Ureter (tissue), 1 donor: ENCODE measurements at places on chromosomes 3 and 15. TPM values are rescaled to one million over a fixed set of nuclear protein-coding genes. Genes with fewer than 3 reads are reported as not detected.

DTX3L gene
- 42.1 TPM for total RNA-seq

FMN1 gene
- total RNA-seq, result 16.1 TPM

GOLGA8S gene
- 0.65 TPM for total RNA-seq

- DNase-seq, result no peak
These were observed 19.4 kb upstream of the PPP4R2 start for GRCh38 chr3:72977060-72977808.

DNA sequence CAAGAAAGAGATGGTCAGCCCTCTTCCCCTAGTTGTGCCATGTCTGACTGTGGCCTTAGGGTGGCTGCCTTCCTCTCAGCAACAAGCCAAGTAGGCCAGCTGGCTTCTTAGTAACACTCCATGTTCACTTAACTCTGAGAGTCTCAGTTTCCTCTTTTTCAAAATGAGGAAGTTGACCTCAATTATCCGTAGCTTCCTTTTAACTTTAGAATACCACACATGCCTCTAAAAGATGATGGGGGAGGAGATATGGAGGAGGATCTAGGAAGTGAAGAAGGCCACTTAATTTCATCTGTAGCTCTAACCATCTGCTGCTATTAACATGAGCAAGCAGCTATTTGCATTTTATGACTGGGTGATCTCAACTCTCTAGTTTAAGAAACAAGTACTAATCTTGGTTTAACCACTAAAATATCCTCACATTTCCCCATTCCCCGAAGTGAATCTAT lies 32.9 kb downstream of the CD200R1L start:
- no peak for DNase-seq

- DNase-seq, result no peak
These were observed 65.8 kb upstream of the CACNA2D3 start for GRCh38 chr3:54056521-54056920.

COL6A5 gene
- total RNA-seq, result not detected

CCR4 gene
- total RNA-seq, result 0.23 TPM

GRCh38 chr3:194312743-194313281 lies 38.3 kb downstream of the CPN2 start:
- peak; percentile 85 for DNase-seq

- DNase-seq, result no peak
These were observed 24.1 kb downstream of the CACNA1D start for GRCh38 chr3:53518495-53518981.

- DNase-seq, result no peak
These were observed 284.2 kb downstream of the ROBO2 start for GRCh38 chr3:77324105-77324504.

DNA sequence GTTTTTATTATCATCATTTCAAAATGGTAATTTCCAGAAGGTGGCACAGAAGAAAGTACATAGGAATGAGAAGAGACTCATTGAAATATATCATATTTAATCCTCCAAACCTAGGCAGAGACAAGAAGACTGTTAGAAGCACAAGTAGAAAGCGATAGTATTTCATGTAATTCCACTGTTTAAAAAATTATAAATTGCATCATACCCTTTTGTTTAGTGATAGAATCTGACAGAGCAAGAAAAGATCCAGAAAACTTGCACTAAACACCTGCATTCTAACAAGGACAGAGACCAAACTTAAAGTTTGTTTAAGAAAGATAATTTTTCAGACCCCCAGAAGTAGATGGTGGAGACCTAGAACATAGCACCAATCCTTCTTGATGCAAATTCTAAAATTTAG lies 56.9 kb upstream of the CD96 start:
- DNase-seq, result no peak

DNA sequence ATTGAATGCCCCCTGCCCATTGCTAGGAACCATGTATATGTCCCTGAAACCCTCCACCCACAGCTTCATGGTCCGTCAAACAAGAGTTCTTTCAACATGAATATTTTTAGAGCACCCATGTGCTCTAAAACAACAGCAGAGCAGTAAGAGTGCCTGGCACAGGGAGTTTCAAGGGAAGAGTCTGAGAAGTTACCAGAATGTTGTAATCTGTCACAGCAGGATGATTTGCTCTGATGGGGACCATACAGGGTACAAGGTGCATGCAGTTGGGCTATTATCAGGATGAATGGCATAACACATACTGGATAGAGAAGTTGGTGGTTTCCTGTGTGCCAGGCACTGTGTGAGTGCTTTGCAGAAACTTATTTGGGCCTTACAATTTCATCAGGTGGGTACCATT lies 27.8 kb upstream of the FLNB start:
- no peak for DNase-seq

SEMA3F gene
- total RNA-seq, result 132 TPM

- DNase-seq, result no peak
These were observed 8.4 kb downstream of the ACSBG1 start for GRCh38 chr15:78225783-78226541.

GRCh38 chr3:124927574-124928045 lies 6.9 kb downstream of the MUC13 start:
- no peak for DNase-seq

DNA sequence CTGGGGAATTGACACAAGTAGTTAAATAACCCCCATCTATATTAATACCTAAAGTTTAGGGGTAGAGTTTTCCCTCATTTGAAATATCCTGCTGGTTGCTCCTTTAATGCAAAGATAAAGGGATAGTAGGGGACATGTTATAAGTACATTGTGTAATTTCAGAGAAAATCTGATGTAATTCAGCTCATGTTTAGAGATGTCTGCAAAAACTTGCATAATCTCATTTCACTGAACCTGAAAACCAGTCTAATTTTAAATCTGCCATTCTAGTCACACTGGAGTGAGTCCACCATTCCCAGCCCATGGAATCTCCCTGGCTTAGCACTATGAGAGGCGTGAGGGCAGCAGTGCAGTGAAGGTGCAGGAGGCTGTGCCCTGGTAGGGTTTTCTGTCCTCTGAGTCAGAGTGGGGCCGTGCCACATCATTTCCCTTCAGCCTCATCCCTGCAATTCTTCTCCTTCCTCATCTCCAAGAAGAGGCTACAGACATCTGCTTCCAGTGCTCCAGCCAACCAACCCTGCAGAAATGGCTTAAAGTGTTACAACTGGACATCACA lies 246.3 kb upstream of the UMPS start:
- DNase-seq, result no peak

- DNase-seq, result no peak
These were observed 50.4 kb upstream of the TBC1D21 start for GRCh38 chr15:73822998-73823397.

SPSB4 gene
- total RNA-seq, result 0.47 TPM

SYNPR gene
- not detected for total RNA-seq

CNTN4 gene
- total RNA-seq, result 15.3 TPM

DNA sequence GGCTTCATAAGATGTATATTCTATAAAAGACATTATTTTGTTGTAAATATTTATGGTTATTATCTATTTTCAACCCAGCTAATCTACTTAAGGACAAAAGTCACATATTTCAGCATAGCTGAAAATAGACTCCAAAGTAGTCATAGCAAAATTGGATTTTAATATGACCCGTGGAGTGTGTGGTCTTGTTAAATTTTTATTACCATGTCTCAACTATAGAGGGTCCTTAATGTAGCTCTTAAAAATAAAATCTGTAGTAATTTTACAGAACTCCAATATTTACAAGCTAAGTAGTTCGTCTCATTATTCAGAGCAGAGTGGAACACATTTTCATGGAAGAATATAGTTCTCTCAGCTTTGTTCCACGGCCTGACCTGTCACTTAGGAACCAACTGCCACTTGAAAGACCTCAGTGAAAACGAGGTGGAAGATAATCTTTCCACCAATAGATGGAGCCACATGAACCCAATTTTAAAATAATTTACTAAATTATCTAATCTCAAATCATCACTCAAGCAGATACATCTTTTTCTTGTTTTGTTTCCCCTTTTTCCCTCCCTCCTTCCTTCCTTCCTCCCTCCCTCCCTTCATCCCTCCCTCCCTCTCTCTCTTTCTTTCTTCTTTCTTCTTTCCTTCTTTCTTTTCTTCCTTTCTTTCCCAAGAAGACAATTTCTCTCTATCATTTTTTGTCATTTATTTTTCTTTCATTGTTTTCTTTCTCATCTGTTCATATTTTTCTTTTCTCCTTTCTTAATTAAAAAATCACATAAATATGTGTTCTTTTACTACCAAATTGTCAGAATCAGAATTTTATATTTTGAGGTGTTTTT lies 97.2 kb downstream of the CLDN1 start:
- no peak for DNase-seq

DNA sequence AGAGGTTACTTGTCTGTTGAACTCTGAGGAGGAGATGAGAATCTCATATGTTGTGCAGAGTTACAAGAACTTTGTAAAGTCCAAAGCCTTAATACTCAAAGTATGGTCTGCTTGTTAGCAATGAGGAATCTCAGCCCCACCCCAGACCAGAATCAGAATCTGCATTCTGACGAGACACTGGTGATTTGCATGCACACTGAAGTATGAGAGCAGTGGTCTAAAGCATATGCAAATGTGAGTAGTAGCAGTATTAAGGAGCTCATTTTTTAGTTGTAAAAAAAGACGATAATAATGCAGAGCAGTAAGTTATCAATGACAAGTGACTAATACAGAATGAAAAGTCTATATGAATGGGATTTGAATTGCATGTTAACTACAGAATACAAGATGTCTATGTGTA lies 327.7 kb downstream of the RYR3 start:
- no peak for DNase-seq

GRCh38 chr3:18114894-18115293 lies 310.2 kb downstream of the SATB1 start:
- no peak for DNase-seq

GRCh38 chr15:61049028-61049427 lies 180.1 kb downstream of the RORA start:
- DNase-seq, result no peak

- DNase-seq, result no peak
These were observed 7.2 kb downstream of the HERC1 start for GRCh38 chr15:63826528-63826927.

GRCh38 chr15:70091726-70092463 lies 5.8 kb downstream of the TLE3 start:
- peak; percentile 64 for DNase-seq

- no peak for DNase-seq
These were observed 275.0 kb upstream of the CHRM5 start for GRCh38 chr15:33693166-33693800.

DNA sequence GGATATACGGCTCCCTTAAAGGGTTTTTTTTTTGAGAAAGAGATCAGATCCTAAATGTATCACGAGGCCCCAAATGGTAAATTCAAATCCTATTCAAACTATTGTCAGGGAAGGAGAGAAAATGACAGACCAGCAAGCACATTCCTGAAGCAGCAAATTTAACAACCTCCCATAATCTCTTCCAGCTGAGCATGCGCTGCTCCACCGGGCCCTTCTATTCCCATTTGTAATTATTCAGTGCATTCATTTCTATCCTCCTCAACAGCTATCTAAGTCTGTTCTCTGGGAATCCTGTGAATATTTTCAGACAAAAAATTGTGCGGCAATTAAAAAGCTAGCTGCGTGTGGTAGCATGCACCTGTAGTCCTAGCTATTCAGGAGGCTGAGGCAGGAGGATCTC lies 43.2 kb downstream of the MAGI1 start:
- DNase-seq, result no peak

- DNase-seq, result no peak
These were observed 91.5 kb upstream of the CHD2 start for GRCh38 chr15:92808598-92809063.

TEX9 gene
- 20.5 TPM for total RNA-seq

- no peak for DNase-seq
These were observed 28.5 kb upstream of the TATDN2 start for GRCh38 chr3:10219737-10220136.

DNA sequence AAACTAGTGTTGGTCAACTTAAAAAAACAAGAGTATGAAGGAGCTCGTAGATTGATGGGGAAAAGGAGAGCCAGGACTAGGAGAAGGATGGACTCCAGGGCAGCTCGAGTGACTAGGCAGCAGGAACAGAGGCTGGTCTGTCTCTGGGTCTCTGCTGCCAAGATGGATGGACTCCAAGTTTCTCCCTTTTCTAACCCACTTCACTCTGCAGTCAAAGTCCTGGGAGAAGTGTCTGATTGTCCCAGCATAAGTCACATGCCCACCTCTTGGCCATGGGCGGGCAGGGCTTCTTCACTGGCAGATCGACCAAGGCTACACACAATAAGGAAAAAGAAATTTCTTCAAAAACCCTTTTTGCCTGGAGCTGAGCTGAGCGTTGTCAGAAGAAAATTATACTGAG lies 9.2 kb upstream of the EPB42 start:
- no peak for DNase-seq

RTP3 gene
- not detected for total RNA-seq

- no peak for DNase-seq
These were observed 7.0 kb downstream of the CMTM6 start for GRCh38 chr3:32495609-32496008.

TIMP4 gene
- total RNA-seq, result 16.5 TPM

DAZL gene
- not detected for total RNA-seq

DNA sequence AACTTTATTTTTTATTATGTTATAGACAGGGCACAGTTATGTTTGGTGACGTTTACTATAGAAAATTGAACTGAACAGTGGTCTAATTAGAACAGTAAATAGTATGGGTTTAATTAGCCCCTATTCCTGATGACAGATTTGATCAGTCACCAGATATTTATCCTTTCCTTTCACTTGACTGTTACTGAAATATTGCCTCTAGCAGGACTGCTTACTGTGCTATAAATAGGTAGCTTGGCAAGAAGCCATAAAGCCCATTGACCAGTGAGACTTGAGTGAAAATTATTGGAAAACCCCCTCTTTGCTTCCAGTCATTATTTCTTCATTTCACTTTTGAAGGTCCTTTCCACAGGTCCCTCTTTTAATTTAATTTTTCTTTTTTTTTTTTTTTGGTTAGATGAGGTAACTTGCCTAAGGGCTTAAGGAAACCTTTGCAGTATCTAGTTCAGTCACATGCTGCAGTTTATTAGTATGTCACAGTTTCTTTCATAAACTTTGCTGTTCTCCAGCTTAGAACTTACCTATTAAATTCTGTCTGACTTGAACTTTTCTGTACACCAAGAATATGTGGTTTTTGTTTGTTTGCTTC lies 115.6 kb downstream of the ADAMTSL3 start:
- DNase-seq, result no peak

GRCh38 chr3:107227091-107227490 lies 150.1 kb upstream of the CCDC54 start:
- no peak for DNase-seq

NMB gene
- total RNA-seq, result 9.1 TPM

GMPPB gene
- total RNA-seq, result 47.2 TPM

ATP13A5 gene
- not detected for total RNA-seq

GRAMD1C gene
- total RNA-seq, result 11.1 TPM

DNA sequence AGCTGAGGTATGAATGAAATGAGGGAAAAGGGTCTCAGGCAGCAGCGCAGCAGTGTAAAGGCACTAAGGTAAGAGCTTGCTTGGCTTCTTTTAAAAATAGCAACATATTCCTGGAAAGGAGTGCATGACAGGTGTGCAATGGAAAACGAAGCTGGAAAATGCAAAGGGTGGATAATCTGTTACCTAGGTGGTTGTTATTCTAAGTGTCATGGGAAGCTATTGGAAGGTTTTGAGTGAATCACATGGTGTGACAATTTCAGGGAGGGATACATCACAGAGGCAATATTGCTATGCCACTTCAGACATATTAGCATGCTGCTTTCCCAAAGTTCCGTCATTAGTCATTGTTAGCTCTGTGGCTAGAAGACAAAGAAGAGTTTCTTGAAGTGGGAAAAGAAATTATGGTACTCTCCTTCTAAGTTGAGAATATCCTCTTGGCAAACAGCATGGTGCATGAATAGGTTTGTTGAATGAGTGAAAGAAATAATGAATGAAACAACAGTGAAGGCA lies 28.7 kb upstream of the TMEM45A start:
- DNase-seq, result no peak
